ENCODE measurements at places on chromosomes 6 and 20. TPM values are rescaled to one million over a fixed set of nuclear protein-coding genes. Genes with fewer than 3 reads are reported as not detected.
A peak's percentile ranks its signal among the peaks of the same experiment; 100 is the strongest.

DNA sequence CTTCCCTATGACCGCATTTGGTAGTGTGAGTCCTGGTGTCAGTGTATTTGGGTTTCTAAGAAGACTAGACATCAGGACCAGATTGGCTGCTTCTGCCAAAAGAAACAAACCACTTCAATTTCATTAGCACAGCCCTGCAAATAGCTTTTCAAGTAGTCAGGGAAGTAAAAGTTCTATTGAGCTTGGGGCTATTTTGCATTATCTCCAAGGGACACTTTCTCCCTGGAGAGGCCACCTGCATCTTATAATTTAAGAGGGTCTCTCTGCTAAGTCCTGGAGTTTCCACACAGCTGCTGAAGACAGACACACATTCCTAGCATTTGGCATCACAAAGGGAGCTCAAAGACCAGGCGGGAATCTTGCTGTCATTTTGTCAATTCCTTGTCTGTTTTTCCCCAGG is 141.2 kb downstream of the BMP2 start:
- no peak overlapping the region for H3K27ac ChIP-seq
- H3K27me3 ChIP-seq, result no peaks in the 10 kb centered on the region
- no peaks in the 10 kb centered on the region for H3K4me1 ChIP-seq
- DNase-seq, result no peak

- no peaks in the 10 kb centered on the region for H3K4me1 ChIP-seq
- no peaks in the 10 kb centered on the region for H3K36me3 ChIP-seq
- DNase-seq, result no peak
- no peak overlapping the region for H3K27ac ChIP-seq
- H3K27me3 ChIP-seq, result no peaks in the 10 kb centered on the region
- H3K4me3 ChIP-seq, result no peak overlapping the region
Measured at GRCh38 chr6:6312901-6313441, 7.5 kb downstream of the F13A1 start.

Gene CCN5
- 183 TPM for polyA plus RNA-seq

DNA sequence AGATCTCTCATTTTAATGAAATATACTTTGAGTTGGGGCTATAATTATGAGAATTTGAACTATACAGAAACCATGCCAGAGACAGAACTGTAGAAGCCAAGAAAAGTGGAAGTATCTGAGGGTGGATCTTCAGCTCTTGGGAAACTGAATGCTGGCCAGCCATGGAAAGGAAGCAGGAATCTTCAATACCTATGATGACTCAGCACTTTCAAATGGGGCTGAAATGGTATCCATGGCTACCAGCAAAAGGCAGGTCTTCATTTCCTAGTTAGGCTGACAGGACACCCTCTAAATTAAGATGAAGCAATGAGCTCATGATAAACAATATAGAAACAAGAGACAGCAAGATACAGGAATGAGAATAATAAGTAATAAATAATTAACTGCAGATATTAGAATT is 171.3 kb downstream of the COL21A1 start:
- H3K4me1 ChIP-seq, result peaks cover 1% of the 10 kb centered on the region
- H3K27me3 ChIP-seq, result no peaks in the 10 kb centered on the region
- H3K4me3 ChIP-seq, result no peak overlapping the region
- no peak overlapping the region for H3K27ac ChIP-seq
- DNase-seq, result no peak

GRCh38 chr6:5173810-5174209 is 86.9 kb downstream of the LYRM4 start:
- H3K4me1 ChIP-seq, result peaks cover 6% of the 10 kb centered on the region
- no peaks in the 10 kb centered on the region for H3K36me3 ChIP-seq
- H3K27me3 ChIP-seq, result no peaks in the 10 kb centered on the region
- no peak overlapping the region for H3K27ac ChIP-seq

Gene KCNB1
- polyA plus RNA-seq, result 0.17 TPM

DNA sequence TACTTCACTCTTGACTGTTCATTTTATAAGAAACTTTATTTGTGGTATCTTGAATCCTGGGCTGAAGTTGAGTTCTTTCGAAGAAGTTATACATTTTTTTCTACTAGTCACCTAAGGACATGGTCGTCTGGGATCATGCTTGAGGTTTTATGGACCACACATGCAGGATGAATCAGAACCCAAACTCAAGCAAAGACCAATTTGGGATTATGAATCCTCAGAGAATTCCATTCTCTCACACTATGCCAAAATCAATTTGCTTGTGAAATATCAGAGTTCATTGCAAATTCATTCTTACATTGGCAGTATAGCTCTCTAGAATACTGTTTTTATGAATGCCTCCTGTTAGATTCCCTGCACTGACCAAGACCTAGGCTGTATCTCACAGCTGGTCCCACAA is 114.3 kb upstream of the HDAC2 start:
- no peaks in the 10 kb centered on the region for H3K4me1 ChIP-seq
- H3K4me3 ChIP-seq, result no peak overlapping the region
- no peaks in the 10 kb centered on the region for H3K27me3 ChIP-seq
- no peaks in the 10 kb centered on the region for H3K36me3 ChIP-seq
- H3K27ac ChIP-seq, result no peak overlapping the region
- no peak for DNase-seq

- peak; percentile 50 for DNase-seq
- no peaks in the 10 kb centered on the region for H3K27me3 ChIP-seq
- H3K4me1 ChIP-seq, result peaks cover 4% of the 10 kb centered on the region
- H3K36me3 ChIP-seq, result no peaks in the 10 kb centered on the region
- no peak overlapping the region for H3K4me3 ChIP-seq
Measured at GRCh38 chr20:34083137-34083536, 28.9 kb downstream of the EIF2S2 start.

GRCh38 chr20:60528141-60528540 is 569.9 kb downstream of the CDH26 start:
- DNase-seq, result no peak
- H3K36me3 ChIP-seq, result no peaks in the 10 kb centered on the region
- no peaks in the 10 kb centered on the region for H3K4me1 ChIP-seq
- H3K27me3 ChIP-seq, result no peaks in the 10 kb centered on the region
- no peak overlapping the region for H3K27ac ChIP-seq

Gene GSTA3
- polyA plus RNA-seq, result 22.1 TPM

Gene NKAPL
- 1.5 TPM for polyA plus RNA-seq

Gene THBS2
- polyA plus RNA-seq, result 26.5 TPM

Gene DEFB124
- 0.82 TPM for polyA plus RNA-seq

GRCh38 chr6:56764081-56764566 is 121.4 kb upstream of the DST start:
- no peaks in the 10 kb centered on the region for H3K36me3 ChIP-seq
- no peak overlapping the region for H3K4me3 ChIP-seq
- no peaks in the 10 kb centered on the region for H3K27me3 ChIP-seq
- DNase-seq, result no peak
- H3K27ac ChIP-seq, result no peak overlapping the region
- peaks cover 8% of the 10 kb centered on the region for H3K4me1 ChIP-seq

DNA sequence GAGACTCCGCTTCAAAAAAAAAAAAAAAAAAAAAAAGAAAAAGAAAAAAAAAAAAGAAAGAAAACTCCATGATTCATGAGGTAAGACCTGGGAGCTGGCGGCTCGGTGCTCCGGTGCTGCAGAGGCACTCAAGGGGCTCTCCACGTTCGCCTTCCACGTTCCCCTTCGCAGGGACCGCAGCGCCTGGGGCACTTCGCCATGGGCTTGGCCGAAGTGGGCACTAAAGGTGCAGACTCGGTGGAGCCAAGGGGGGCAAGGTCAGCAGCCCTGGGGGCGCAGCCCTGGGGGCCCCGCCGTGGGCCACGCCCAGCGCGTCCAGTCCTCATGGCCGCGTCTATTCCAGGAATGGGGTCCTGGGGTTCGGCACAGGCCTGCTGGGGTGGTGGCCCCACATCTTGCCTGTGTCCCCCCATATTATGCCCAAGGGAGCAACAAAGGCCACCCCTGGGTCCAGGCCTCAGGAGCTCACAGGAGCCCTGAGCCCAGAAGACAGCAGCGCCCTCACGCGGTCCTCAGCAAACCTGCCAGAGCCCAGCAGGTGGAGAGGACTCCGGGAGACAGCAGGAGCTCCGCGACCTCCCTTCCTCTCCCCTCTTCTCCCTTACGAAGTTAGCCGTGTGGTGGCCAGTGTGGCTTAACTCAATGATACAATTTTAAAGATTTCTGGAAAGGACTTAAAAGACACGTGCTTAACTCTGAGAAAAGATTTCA is 21.9 kb downstream of the ZBTB46 start:
- no peak for DNase-seq
- no peaks in the 10 kb centered on the region for H3K36me3 ChIP-seq
- peaks cover 12% of the 10 kb centered on the region for H3K4me1 ChIP-seq
- H3K4me3 ChIP-seq, result no peak overlapping the region
- H3K27me3 ChIP-seq, result no peaks in the 10 kb centered on the region
- no peak overlapping the region for H3K27ac ChIP-seq

Gene ZNF831
- 0.06 TPM for polyA plus RNA-seq

GRCh38 chr6:12679341-12679740 is 37.2 kb upstream of the PHACTR1 start:
- no peaks in the 10 kb centered on the region for H3K36me3 ChIP-seq
- no peak overlapping the region for H3K27ac ChIP-seq
- H3K27me3 ChIP-seq, result no peaks in the 10 kb centered on the region
- H3K4me3 ChIP-seq, result no peak overlapping the region

DNA sequence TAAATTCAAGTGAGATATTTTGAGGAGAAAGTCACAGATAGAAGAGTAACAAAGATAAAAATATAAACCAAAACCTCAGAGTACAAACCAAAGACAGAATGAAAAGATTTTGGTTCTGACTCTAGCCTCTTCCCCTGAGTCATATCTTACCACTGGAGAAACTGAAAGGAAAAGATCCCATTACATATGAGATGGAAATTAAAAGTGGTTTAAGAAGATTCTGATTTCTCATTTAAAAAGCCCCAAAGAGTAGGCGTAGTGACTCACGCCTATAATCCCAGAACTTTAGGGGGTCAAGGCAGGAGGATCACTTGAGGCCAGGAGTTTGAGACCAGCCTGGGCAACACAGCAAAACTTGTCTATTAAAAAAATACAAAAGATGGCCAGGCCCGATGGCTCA is 30.6 kb downstream of the SPINT4 start:
- H3K27ac ChIP-seq, result no peak overlapping the region
- H3K27me3 ChIP-seq, result no peaks in the 10 kb centered on the region
- no peaks in the 10 kb centered on the region for H3K4me1 ChIP-seq
- no peak for DNase-seq
- H3K4me3 ChIP-seq, result no peak overlapping the region
- no peaks in the 10 kb centered on the region for H3K36me3 ChIP-seq

- H3K27me3 ChIP-seq, result no peaks in the 10 kb centered on the region
- no peaks in the 10 kb centered on the region for H3K36me3 ChIP-seq
- no peak overlapping the region for H3K4me3 ChIP-seq
- H3K27ac ChIP-seq, result no peak overlapping the region
- no peaks in the 10 kb centered on the region for H3K4me1 ChIP-seq
Measured at GRCh38 chr6:5295623-5296022, 34.3 kb downstream of the FARS2 start.

Gene ISM1
- polyA plus RNA-seq, result 3.6 TPM

GRCh38 chr20:18077157-18077556 is 19.4 kb upstream of the OVOL2 start:
- H3K27me3 ChIP-seq, result no peaks in the 10 kb centered on the region
- H3K27ac ChIP-seq, result no peak overlapping the region
- no peak overlapping the region for H3K4me3 ChIP-seq
- no peak for DNase-seq

DNA sequence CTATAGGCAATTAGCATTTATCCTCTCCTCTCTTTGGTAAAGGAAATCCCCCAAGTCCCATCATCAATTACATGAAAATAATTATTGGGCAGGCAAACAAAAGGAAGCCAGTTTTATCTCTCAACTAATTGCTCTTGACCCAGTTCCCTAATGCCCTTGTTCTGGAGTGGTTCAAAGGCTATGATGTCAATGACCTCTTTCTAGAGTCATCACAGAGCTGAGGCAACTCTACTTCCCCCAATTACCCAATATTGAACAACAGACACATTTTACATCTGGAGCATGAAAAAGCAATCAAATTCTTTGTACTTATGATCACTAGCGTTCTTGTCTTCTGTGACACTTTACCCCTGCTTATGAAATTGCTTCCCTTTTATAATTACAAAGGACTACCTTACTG is 43.5 kb downstream of the NT5E start:
- no peaks in the 10 kb centered on the region for H3K4me1 ChIP-seq
- H3K4me3 ChIP-seq, result no peak overlapping the region
- no peak for DNase-seq
- H3K27me3 ChIP-seq, result no peaks in the 10 kb centered on the region
- H3K36me3 ChIP-seq, result no peaks in the 10 kb centered on the region
- H3K27ac ChIP-seq, result no peak overlapping the region

Gene ANGPT4
- 3.7 TPM for polyA plus RNA-seq

- H3K36me3 ChIP-seq, result no peaks in the 10 kb centered on the region
- H3K4me3 ChIP-seq, result no peak overlapping the region
- H3K27me3 ChIP-seq, result no peaks in the 10 kb centered on the region
- no peak overlapping the region for H3K27ac ChIP-seq
Measured at GRCh38 chr6:1591243-1591642, 18.5 kb upstream of the FOXC1 start.

DNA sequence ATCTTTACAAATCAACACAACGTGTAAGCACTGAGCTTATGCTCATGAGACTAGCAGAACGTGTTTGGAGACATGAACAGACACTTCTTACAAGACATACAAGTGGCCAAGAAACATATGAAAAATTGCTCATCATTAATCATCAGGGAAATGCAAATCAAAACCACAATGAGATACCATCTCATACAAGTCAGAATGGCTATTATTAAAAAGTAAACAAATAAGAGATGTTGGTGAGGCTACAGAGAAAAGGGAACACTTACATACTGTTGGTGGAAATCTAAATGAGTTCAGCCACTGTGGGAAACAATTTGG is 327.9 kb upstream of the SOX4 start:
- H3K27ac ChIP-seq, result no peak overlapping the region
- no peaks in the 10 kb centered on the region for H3K27me3 ChIP-seq
- no peaks in the 10 kb centered on the region for H3K4me1 ChIP-seq
- no peak overlapping the region for H3K4me3 ChIP-seq

GRCh38 chr6:144266091-144266649 is 19.0 kb upstream of the UTRN start:
- H3K27ac ChIP-seq, result no peak overlapping the region
- no peak overlapping the region for H3K4me3 ChIP-seq
- H3K4me1 ChIP-seq, result peaks cover 3% of the 10 kb centered on the region

Gene LGSN
- not detected for polyA plus RNA-seq

Gene SULF2
- 406 TPM for polyA plus RNA-seq

DNA sequence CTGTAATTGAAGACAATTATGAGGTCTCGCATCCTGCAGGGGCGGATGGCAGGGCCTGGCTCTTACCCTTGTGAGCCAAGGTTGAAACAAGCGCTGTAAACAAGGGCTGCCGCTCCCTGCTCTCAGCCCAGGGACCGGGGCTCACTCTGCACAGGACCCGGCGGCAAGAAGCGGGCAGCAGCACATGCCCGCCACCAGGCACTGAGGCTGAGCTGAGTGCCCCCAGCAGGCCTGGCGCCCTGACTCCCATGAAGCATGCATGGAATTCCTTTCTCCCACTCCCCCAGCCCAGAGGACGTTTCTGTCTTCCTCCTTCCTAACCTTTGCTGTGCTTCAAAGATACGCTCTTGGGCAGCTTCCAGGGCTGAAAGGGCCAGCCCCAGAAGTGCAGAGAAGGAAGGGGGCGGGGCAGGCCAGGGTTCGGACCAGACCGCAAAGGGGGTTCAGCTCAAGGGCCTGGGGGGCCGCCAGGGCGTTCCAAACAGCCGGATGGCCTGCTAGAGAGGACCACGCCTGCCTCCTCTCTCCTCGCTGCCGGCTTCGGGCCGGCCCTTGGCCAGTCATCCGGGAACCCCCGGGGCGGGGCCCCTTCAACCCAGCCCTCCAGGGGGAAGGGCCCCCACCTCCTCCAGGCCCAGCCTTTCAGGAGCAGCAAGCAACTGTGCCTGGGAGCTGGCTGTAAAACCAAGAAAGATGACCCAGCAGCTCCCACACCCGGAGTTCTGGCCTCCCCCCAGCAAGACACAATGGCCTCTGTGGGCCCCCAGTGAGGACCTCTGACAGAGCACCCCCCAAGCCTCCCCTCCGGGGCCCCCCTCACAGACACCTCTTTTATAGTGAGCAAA is 109.9 kb downstream of the NOL4L start:
- no peaks in the 10 kb centered on the region for H3K27me3 ChIP-seq
- peak; percentile 97 for DNase-seq
- H3K4me3 ChIP-seq, result peak overlapping the region; percentile 30
- H3K36me3 ChIP-seq, result no peaks in the 10 kb centered on the region
- peaks cover 29% of the 10 kb centered on the region for H3K4me1 ChIP-seq
- peak overlapping the region; percentile 62 for H3K27ac ChIP-seq

Measured in ovary (tissue), 10 donors.